CD4-positive, alpha-beta T cell treated with Interleukin-12 subunit alpha and Interleukin-12 subunit beta, for 1 hour (primary cell): ENCODE measurements at places on chromosomes 4 and X.

GRCh38 chr4:33411182-33411581 lies 2691.0 kb downstream of the PCDH7 start:
- no peak for DNase-seq

DNA sequence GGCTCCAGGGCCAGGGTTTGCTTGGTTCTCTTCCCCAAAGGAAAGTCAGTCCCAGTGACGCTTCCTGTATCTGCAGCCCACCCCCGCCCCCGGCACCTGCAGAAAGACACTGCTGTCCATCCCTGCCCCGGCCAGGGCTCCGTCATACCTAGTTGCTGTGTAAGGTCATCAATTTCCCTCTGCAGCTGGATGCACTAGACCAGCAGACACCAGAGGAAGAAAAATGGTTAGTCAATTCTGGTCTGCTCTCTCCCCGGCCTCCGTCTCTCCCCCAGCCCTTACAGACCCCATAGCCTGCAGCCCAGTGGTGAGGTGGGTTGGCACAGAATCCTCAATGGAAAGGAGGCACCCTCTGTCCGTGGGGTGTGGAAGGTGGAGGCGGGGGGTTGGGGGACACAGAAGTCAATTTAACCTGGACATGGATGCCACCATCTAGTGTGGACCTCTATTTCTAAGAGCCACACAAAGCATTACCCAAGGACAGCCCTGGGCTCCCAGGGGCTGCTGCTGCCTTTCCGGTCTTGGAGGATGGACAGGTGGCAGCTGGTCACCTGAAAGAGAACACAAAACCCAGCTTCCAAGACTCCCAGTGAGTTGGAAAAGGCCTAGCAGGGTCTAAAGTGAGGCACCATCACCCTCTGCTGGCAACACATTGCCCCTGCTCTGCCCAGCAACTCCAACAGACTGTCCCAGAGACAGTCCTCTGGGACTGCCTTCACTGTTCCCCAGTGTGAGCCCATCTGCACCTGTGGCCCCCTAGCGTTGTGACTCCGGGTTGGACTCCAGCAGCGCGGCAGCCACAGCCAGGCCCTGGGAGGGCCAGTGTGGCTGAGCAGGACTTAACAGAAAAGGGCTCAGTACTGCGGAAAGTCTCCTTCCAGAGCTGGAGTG lies 40.2 kb upstream of the NHSL2 start:
- DNase-seq, result no peak

- no peak for DNase-seq
Observed at GRCh38 chrX:72395237-72395636, 89.5 kb upstream of the CITED1 start.

DNA sequence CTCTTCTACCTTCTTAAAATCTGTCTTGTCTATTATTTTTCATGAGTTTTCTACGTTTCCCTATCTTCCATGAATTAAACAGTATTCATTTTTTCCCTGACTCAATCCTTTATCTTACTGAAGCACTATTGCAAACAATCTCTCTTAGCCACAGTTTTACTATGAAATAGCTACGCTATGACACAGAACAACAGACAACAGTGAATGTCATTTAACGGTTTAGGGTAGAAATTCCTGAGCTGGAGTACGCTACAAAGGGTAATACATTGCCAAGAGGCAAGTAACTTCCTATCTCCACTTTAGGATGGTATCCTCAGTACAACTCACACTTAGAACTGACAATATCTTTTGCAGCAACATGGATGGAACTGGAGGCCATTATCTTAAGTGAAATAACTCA lies 552.6 kb downstream of the INPP4B start:
- no peak for DNase-seq

GRCh38 chr4:72216539-72217277 lies 184.9 kb downstream of the NPFFR2 start:
- no peak for DNase-seq

- DNase-seq, result no peak
Observed at GRCh38 chr4:34181891-34182290, 2062.4 kb downstream of the ARAP2 start.

GRCh38 chr4:101224358-101225218 lies 122.7 kb downstream of the PPP3CA start:
- no peak for DNase-seq

- no peak for DNase-seq
Observed at GRCh38 chr4:23232987-23233386, 540.2 kb downstream of the GBA3 start.

DNA sequence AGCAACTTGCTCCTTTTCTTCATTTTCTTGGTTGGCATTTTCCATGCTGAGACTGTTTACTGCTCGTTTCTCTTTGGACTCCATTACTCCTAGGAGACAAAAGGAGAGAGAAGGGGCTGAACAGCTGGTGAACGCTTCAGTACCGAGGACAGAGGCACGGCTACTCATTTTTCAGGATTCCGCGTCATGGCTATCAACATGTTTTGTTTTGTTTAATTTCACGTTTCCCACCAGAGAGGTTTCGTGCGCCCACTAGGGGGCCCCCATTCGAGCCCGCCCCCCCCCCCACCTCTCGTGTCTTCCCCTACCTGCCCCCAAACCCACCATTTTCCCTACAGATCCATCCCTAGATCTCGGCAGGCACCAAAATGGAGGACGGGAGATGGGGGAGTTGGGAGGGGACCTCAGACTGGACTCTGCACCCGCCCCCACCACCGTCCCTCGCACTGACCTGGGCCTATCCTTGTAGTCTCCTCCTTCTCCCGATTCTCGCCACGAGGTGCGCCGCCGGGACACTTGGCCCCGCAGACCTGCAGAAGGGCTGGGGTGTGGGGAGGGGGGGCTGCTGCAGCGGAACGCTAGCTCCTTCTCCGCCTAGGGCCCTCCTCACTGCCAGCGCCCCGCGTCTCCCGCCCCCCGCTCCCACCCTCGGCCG lies 653 bp downstream of the BEX1 start:
- no peak for DNase-seq

DNA sequence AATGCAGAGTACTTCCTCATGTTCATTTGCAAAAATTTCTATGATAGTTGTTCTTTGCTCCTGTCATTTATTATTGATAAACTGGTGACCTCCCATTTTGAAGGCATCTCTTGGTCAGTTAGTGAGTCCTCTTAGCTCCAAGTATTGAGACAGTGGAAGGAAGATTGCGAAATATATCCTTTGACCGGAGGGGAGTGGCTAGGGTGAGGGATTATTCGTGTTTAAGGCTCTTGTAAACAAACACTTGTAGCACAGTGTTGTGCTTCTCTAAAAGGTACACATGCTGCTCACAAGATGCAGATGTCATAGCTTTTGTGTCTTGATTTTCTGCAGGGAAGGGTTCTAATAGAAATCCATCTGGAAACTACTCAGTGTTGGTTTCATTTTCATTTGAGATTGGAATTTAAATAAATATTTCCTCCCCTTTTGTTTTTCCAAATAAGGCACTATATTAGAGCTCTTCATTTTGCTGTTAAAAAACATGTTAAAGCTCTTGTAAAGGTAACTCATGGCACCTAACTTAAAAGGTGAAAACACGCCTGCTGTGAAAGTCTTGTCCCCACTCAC lies 21.8 kb downstream of the TXLNG start:
- DNase-seq, result no peak

DNA sequence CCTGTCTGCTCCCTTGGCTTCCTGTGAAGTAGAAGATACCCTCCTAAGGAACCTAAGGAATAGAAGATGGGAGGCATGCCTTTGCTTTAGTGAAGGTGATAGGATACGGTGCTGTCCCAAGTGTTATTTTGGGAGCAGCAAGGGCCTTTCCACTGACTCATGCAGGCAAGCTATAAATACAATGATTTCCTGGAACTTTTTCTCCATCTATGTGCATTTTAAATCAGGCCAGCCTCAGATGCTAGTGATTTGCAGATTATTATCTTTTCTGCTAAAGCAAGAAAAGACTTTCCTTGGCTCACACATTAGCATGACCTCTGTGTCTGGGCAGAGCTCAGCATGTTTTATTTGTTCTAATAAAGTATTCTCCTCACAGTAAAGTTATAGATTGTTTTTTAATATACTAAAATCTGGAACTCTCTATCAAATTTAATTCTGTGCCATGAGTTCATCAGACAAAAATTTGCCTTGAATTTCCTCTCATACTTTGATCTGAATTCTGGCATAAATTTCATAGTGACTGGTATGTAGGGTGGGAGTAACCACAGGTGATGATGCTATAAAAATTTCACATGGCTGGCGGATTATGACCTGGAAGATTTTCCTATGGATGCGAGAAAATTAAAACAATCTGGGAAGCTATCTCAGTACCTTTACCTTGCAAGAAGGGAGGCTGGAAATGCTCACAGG lies 131.7 kb downstream of the REPS2 start:
- DNase-seq, result no peak

DNA sequence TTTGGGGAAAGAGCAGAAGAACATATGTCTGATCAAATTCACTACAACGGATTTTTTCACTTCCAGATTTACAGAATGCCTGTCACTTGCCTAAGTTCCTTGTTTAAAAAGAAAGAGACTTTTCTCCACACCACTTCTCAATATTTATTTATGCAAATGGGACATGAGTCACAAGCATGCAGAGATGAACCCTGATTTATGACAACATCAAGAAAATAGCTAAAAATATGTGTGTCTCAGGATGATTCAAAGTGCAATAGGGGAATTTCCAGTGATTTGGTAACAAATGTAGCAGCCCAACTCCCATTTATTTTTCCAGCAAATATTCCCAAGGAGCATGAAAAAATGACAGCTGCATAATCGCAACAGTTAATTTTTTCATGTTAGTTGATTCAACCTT lies 180.4 kb upstream of the FAT1 start:
- no peak for DNase-seq

GRCh38 chrX:86066998-86067397 lies 19.6 kb upstream of the CHM start:
- no peak for DNase-seq

DNA sequence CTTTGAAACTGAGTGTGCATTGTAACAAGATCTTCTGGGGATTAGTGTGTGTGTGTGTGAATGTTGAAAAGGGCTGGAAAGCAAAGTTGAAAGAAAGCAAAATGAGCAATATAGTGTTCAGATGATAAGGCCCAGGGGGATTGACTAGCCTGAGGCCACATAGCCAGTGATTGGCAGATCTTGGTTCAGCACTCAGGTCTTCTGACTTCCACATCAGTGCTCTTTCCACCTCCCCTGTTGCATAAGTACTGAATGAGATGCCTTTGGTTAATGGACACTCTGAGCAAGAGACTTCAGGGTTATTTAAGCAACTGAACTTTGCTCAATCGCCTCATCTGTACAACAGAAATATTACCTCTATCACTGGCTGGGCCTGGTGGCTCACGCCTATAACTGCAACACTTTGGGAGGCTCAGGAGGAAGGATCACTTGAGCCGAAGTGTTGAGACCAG lies 120.4 kb downstream of the TMEM164 start:
- no peak for DNase-seq

DNA sequence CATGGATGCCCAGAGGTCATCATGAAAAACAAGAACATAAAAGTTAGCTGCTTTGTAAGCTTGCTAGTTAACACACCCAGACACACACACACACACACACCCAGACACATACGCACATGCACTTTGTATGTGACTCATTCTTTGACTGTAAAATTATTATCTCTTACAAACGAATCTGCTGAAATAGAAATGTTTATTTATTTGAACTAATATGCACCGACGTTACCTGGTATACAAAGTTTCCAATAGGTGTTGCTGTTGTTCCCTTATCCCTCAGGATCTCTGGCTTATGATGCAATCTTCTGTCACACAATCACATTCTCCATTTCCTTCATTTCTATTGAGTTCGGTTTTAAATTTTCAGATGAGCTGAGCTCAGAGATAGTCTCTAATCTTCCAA lies 209.3 kb downstream of the PTTG2 start:
- DNase-seq, result no peak

GRCh38 chr4:178198691-178199090 lies 756.5 kb upstream of the AGA start:
- DNase-seq, result no peak

GRCh38 chr4:19508442-19508841 lies 743.3 kb upstream of the SLIT2 start:
- no peak for DNase-seq

GRCh38 chr4:15145709-15146108 lies 143.4 kb downstream of the CPEB2 start:
- DNase-seq, result no peak

DNA sequence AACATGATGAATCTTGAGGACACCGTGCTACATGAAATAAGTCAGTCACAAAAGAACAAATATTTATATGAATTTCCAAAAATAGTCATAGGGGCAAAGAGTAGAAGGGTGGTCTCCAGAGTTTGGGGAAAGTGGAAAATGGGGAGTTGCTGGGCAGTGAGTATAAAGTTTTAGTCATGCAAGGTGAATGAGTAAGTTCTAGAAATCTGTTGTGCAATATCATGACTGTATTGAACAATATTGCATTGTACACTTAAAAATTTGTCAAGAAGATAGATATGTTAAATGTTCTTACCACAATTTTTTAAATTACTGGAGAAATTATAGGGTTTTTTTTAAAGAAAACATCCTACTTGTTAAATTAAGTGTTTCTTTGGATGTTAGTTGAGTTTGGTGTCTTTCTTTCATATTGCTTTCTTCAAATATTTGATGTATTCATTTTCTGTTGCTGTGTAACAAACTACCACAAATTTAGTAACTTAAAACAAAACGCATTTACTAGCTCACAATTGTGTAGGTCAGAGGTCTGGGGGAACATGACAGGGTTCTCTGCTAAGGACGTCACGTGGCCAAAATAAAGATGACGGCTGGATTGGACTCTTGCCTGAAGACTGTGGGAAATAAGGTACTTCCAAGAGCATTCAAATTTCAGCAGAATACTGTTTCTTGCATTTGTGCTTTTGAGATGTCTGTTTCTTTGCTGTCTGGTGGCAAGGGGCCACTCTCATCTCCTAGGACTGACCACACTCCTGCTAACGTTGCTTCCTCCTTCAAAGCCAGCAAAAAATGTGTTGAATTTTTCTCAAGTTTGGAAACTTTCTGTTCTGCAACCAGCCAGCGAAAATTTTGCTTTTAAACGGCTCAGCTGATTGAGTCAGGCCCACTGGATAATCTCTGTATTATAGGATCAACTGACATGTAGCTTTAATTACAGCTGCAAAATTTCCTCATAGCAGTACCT lies 76.7 kb downstream of the CPEB2 start:
- DNase-seq, result no peak

- DNase-seq, result no peak
Observed at GRCh38 chr4:10172278-10172921, 55.8 kb upstream of the WDR1 start.

GRCh38 chr4:3291411-3291968 lies 1.3 kb upstream of the RGS12 start:
- DNase-seq, result no peak

GRCh38 chr4:7664106-7664505 lies 229.4 kb upstream of the PSAPL1 start:
- DNase-seq, result no peak

- DNase-seq, result no peak
Observed at GRCh38 chr4:74096265-74096980, 2.6 kb downstream of the CXCL2 start.
